ENCODE measurements at places on chromosomes 11 and 22.

DNA sequence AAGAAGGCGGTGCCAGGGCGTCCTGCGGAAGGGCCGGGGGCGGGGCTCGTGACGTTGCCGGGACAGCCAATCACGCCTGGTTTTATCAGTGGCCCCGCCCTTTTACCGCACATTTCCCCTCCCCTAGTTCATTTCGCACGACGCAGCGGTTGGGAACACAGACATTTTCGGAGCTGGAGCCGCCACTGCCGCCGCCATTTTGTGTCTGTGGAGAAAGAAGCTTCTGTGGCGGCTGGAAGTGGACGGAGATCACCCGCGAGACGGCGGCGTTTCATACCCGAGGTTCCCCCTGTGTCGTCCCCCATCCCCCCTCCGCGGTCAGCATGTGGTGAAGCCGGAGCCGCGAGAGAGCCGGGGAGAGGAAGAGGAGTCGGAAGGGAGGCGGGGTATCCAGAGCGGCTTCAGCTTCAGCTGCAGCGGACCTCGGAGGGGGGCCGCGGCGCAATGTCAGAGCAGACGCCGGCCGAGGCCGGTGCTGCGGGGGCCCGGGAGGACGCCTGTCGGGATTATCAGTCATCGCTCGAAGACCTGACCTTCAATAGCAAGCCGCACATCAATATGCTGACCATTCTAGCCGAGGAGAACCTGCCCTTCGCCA is at the start of gene PCF11:
TSS of gene PCF11 (plus strand) at position 136 of the 598 bp plus-strand sequence. CDS start at position 445, 309 bp downstream.
- peak; percentile 92 for DNase-seq

- DNase-seq: no peak
Observed at GRCh38 chr11:56783448-56784041, 35.0 kb upstream of the OR9G4 start.

- no peak for DNase-seq
Observed at GRCh38 chr11:96213500-96213899, 129.5 kb downstream of the MAML2 start.

DNA sequence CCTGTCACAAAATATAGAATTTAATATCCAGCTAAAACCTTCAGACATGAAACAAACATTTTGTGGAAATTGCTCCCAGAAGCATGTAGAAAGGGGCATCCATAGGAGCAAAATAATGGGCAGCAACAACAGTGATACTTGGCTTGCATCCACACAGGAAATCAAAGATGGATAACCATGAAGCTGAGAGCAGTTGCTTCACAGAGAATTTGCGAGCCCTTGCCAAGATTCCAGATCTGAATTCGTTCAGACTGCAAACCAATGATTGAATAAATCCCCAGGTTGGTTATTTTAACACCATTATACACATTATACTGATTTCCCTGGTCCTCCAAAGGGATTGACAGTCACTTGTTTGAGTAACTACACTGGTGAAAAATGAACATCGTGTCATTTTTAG is 15.6 kb upstream of the OR51L1 start:
- DNase-seq: no peak

- no peak for DNase-seq
Observed at GRCh38 chr11:1767399-1768140, 3.8 kb upstream of the CTSD start.
